ENCODE measurements at places on chromosomes 6 and 20. TPM values are rescaled to one million over a fixed set of nuclear protein-coding genes. Genes with fewer than 3 reads are reported as not detected.

The LY6G6D gene
- total RNA-seq = not detected

The VSTM2L gene
- total RNA-seq = 1.6 TPM

The SOX18 gene
- total RNA-seq = 0.19 TPM

The GRM1 gene
- total RNA-seq = 0.53 TPM

The ORC3 gene
- 28.6 TPM for total RNA-seq

The APCDD1L gene
- total RNA-seq = 1.7 TPM

The CDC5L gene
- 34.7 TPM for total RNA-seq

The BPIFA1 gene
- total RNA-seq = not detected

The C6orf163 gene
- total RNA-seq = 0.12 TPM

The RNF5 gene
- total RNA-seq = 56.9 TPM

The TSHZ2 gene
- 1.4 TPM for total RNA-seq

The SLC22A7 gene
- not detected for total RNA-seq

The OXT gene
- not detected for total RNA-seq

The DEFB132 gene
- total RNA-seq = not detected

The CCN2 gene
- 12.4 TPM for total RNA-seq

The ZBTB9 gene
- 5.6 TPM for total RNA-seq

The ARFGEF3 gene
- 0.23 TPM for total RNA-seq

The SIGLEC1 gene
- not detected for total RNA-seq

The POU5F1 gene
- not detected for total RNA-seq

The AGER gene
- 0.41 TPM for total RNA-seq

The LY6G6F gene
- not detected for total RNA-seq

The C6orf58 gene
- total RNA-seq = not detected

The MICB gene
- total RNA-seq = 14.5 TPM

The PDE10A gene
- 2.1 TPM for total RNA-seq

The C6orf141 gene
- total RNA-seq = 2.6 TPM

The CYP24A1 gene
- total RNA-seq = not detected
